Activated CD4-positive, alpha-beta memory T cell treated with anti-CD3 and anti-CD28 coated beads for 36 hours (primary cell): ENCODE measurements at places on chromosomes 6 and 20.
A peak's percentile ranks its signal among the peaks of the same experiment; 100 is the strongest.

GRCh38 chr6:165556116-165556843, 106.8 kb downstream of the PDE10A start:
- no peak for DNase-seq

DNA sequence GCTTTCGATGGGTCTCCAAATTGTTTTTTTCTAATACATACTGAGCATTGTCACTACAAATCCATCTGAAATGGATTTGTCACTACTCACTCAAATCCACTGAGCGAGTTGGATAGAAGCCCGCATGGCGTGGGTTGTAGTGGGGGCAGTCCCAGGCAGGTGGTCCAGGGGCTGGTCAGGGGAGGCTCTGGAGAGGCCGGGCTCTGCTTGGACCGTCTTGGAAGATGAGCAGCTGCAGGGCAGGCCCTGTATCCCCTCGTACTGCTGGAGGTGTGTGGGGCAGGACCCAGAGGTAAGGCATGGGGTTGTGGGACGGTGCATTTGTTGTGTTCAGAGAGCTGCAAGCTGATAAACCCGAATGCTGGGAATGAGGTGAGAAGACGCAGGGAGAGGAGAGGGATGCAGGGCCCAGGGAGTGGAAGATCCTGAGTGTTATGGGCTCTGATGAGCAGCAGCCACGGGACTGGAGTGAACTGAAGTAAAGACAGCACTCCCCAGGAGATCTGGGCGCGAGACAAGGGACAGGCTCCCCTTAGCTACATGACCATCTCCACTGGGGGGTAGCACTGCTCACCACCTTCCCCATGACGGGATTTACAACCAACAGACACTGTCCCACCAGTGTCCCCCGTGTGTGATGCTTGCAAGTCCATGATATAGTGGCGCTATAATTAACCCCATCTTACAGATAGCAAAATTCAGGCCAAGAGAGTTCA, 45.9 kb downstream of the PSMG4 start:
- DNase-seq: no peak

DNA sequence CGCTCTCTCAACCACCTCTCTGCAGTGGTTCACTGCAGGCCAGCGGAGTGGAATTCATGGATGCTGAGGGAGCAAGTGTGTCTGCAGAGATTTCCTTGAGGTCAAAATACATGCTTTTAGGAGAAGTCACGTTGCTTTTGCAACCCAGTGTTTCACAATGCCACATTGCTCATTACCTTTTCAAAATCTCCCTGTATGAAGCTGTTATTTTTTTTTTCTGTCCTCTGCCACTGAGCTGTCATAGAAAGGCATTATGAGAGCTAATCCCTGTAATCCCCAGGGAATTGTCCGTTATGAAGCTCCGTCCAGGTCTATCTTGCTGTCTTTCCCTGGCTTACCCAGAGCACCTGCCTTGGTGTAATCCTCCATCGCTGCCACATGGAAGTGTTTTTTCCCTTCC, 60.5 kb upstream of the SLC22A23 start:
- DNase-seq: no peak

DNA sequence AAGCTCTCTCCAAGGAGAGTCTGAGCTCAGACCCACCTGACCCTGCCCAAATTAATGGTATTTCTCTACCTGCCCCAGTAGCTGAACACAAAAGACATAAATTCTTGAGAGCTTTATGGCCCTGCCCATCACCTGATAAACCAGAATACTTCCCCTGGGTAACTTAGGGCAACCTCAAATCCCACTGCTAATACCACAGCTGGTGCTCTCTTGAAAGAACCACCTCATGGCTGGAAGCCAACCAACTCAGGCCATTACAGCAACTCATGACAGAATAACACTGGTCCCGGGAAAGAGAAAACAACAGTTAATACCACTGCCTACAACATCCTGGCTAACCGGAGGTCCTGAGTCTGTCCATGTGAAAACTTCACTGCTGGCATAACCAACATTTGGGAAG, 328.6 kb downstream of the NKAIN2 start:
- no peak for DNase-seq

- DNase-seq: no peak
Observed at GRCh38 chr6:39887692-39888450, 46.4 kb downstream of the MOCS1 start.

GRCh38 chr6:139426795-139427194, 52.3 kb upstream of the CITED2 start:
- no peak for DNase-seq

- no peak for DNase-seq
Observed at GRCh38 chr20:17921774-17922173, 46.8 kb downstream of the SNX5 start.

- no peak for DNase-seq
Observed at GRCh38 chr6:18842534-18842933, 455.4 kb downstream of the RNF144B start.

GRCh38 chr20:57977141-57977540, 251.3 kb downstream of the ANKRD60 start:
- DNase-seq: no peak

GRCh38 chr6:30163090-30163917, at the start of gene TRIM15:
Gene TRIM15 (plus strand): TSS chr6:30163546. CDS start chr6:30163685, 139 bp downstream.
- peak; percentile 87 for DNase-seq

DNA sequence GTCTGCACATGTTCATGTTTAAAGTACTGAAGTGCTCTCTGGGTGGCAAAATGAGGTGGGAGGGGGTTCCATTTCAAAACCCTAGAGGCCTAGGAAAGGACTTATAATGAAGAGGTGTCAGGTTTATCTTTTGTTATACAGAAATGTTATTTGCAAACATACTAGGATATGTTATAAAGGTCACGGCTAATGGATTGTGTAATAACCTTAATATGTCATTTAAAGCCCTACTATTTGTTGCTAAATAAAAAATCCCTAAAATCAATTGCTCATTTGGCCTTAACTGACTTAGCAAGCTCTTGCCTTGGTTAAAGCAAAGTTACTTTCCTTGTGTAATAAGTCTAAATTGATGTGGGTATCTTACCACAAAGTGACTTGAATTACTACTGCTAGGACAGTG, 8.8 kb downstream of the NKX2-4 start:
- no peak for DNase-seq

DNA sequence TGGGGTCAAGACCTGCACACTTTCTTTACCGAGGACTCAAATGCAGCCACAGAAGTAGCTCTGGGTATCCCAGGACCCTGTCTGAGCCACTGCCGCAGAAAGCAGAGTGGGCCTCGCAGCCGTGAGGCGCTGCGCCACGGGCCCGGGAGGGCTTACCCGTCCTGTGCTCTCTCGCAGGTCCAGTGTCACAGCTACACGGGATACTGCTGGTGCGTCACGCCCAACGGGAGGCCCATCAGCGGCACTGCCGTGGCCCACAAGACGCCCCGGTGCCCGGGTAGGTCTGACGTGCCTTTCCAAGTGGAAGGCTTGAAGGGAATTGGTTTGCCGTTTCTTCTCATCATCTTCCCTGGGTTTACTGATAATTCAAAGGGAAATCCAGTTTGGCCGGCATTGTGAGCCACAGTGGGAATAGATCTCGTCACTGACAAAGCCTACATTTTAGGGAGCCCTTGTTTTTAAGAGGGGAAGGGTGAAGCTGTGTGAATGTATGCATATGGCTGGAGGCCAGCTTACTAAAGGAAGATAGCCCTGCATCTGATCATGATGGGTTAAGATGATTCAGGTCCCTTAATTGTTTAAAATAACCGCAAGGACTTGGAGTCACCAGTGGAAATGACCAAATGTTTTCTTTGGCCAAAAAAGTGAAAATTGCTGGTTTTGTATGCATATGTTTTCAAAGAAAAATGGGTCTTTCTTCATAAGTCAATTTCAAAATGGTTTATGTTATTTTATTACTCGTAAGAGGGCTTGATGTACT, 86.6 kb downstream of the SMOC2 start:
- DNase-seq: no peak

GRCh38 chr6:107642095-107642860, 152.4 kb downstream of the SOBP start:
- no peak for DNase-seq

DNA sequence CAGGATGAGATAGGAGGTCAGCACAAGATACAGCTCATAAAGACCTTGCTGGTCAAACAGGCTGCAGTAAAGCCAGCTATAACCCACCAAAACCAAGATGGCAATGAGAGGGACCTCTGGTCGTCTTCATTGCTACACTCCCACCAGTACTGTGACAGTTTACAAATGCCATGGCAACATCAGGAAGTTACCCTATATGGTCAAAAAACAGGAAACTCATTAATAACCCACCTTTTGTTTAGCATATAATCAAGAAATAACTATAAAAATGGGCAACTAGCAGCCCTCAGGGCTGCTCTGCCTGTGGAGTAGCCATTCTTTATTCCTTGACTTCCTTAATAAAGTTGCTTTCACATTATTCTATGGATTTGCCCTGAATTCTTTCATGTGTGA, 30.9 kb downstream of the SLC22A2 start:
- no peak for DNase-seq

- no peak for DNase-seq
Observed at GRCh38 chr6:81979329-81979728, 226.8 kb upstream of the TENT5A start.

GRCh38 chr20:46487628-46488027, 25.7 kb downstream of the ZNF334 start:
- no peak for DNase-seq

DNA sequence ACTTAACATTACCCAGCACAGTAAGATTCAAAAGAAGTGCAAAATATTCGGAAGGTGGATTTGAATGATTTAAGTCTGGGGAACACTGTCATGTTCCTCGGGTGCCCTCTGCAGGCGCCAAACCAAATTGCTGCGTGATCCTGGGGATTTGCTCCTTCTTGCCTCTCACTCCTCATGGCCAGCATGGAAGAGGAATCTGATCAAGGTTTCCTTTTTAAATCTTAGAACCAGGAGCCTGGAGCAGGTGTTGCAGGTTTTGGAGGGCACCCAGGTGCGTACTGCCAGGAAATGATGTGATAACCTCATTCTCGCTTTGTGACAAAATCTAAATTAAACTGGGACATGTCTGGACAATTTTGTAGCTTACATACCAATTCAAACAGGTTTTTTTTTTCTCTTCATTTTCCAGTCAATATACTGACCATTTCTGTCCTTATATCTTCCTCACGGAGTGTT, 8.1 kb upstream of the PFDN4 start:
- DNase-seq: peak; percentile 79

- DNase-seq: peak; percentile 63
Observed at GRCh38 chr6:142819603-142820337, 125.2 kb downstream of the HIVEP2 start.

- DNase-seq: no peak
Observed at GRCh38 chr20:19699180-19699971, 58.7 kb upstream of the RIN2 start.

DNA sequence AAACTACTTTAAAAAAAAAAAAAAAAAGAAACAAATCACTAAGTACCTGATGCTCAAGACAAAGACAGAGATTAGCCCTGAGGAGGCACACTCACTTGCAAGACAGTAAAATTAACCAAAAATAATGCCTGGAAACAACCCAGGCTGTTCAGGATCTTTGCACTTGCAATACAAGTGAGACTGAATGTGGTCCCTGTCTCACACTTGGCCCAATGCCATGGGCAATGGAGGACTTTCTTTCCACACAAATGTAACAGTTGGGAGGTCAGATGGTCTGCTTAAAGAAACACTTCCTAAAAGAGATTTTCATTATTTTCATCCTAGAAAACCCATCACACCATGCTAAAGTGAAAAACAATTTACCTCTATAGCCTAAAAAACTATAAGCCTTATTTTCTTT, 16.2 kb downstream of the STAU1 start:
- DNase-seq: no peak

GRCh38 chr6:130873746-130874145, 46.5 kb downstream of the SMLR1 start:
- DNase-seq: no peak

DNA sequence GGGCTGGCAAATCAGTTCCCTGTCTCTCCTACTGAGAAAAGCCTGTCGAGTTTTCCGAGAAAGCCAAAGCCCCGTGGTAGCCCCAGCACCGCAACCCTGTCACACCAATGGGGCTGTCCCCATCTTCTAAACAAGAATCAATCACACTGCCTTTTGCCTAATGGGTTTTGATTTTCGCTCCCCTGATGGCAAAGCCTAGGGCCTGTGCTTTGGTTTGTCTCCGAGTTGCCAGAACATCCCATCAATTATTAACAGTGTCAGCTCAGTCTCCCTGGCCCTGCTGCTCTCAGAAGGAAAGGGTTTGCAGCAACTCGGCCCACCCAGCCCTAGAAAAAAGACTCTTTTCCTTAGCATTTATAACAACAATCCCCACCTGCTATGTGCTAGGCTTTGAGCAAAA, 4.2 kb downstream of the KCNB1 start:
- DNase-seq: no peak

DNA sequence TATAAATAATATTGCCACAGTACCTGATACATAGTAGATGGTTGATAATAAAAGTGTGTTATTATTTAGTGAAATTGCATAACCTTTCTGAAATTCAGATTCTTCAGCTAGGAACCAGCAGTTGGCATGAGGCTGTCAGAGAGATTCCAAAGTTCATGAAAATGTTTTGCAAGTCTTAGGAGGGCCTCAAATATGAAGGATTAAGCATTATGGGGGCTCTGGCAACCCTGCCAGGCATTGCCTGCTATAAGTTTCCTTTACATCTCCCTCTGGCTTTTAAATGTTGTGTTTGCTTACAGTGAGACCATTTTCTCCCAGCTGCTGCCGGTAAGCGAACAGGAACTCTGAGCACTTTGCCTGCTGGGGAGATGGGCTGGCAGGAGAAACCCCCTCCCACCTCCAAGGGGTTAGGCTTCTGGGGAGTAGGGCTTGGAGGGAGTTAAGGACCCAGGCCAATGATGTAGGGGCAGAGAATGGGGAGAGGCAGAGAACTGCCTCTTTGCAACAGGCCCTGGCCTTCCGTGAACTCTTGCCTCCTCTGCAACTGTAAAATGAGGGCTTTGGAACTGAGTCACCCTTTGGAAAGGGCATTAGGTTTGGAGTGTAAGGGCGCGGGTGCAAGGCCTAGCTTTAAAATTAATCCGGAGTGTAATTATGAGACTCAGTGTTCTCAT, 33.2 kb upstream of the KIF3B start:
- DNase-seq: no peak

- no peak for DNase-seq
Observed at GRCh38 chr6:1700278-1700967, 90.7 kb downstream of the FOXC1 start.

DNA sequence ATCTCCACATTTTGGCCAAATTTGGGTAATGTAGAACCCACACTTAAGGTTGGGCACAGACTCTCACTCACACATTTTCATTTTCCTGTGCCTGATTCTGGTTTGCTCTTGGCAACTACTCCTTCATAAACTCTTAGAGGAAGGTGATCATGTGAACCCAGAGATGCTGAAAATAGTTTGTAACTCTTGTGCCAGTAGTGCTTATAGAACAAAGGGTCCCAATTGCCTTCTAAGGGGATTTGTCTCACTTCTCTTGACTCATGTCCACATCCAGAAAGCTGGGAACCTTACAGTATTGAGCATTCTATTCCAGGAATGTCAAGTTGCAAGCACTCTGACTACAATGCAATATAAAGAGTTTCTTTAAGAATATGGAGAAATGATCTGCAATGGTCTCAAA, 62.0 kb upstream of the TASP1 start:
- no peak for DNase-seq

GRCh38 chr6:75446241-75446880, 47.2 kb downstream of the FILIP1 start:
- DNase-seq: no peak

- DNase-seq: no peak
Observed at GRCh38 chr20:6421321-6422248, 298.8 kb upstream of the FERMT1 start.
